ENCODE measurements at places on chromosomes 16 and 17.

GRCh38 chr17:7476494-7476893, 2.9 kb downstream of the ZBTB4 start:
- no peak for DNase-seq

DNA sequence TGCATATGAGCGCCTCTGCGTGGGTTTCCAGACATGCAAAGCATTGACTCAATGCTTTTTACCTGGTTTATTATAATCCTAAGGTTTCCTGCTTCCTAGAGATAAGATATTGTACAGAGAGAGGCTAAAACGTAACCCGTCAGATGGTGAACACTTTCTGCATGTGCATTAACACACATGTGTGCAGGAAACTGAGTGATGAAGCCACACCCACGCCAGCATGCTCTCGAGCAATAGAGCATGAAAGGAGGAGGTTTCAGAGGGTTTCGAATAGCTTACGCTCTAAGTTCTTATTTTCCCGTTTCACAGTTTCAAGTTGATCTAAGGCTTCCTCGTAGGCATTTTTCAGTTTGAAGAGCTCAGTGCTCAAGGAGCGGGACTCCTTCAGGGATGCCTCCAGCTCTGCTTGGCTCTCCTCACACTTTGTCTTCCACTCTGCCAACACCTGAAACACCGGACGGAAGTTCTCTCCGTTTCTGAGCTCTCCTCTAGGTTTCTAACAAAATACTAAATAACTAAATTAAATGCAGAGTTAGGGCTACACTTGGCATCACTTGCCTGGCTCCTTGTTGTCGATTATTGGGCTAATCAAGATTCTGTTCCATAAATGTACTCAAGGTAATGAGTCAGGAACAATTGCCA, 23.2 kb downstream of the MYH3 start:
- DNase-seq: no peak

DNA sequence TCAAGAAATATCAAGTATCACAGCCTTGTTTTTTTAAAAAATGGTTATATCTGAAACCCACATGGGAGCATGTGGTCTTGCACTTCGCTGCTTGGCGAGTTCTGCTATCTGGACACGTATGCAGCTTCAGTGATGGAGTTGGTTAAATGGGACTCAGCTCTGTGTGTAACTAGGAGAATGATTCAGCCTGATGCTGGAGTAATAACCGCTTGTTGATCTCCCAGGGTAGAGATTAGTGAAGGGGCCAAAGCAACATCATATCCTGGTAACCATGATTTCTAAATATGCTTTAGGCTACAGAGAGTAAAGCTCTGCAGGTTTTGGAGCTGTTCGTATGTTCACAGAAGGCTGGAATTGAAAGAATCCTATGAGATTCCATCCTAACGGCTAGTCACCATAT, 63.2 kb downstream of the IQCK start:
- no peak for DNase-seq

DNA sequence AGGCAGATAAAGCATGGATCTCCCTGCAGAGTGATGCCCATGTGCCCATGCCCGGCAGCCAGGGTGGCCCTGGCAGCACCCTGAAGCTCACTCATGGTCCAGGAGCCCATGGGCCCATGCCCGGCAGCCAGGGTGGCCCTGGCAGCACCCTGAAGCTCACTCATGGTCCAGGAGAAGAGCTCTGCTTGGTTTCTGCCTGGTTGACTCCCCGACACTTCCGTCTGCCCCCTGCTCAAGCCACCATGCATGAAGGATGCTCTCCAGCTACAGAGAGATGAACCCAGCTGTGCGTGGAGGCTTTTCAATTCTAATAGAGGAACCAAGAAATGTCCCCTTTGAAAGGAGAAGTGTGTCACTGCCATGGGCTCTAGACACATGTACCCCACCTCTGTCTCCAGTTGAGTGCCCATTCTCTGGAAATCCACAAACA, 8.7 kb downstream of the CCL17 start:
- no peak for DNase-seq

DNA sequence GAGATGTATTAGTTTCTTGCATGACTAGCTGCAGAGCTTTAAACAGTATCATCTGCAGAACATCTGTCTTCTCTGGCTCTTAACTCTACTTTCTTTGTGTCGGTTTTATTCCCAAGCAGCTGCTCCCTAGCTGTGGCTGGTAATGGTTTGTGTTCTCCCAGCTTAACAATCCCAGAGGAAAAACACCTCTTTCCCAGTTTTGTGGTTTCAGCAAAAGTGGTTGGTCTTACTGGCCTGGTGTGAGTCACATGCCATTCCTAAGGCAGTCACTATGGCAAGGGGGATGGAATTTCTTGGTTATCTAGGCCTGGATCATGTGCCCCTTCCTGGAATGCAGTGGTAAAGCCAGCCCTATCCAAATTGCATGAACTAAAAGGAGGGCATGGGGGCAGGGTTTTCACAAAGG, 27.5 kb downstream of the OMG start:
- peak; percentile 97 for DNase-seq

GRCh38 chr17:76121932-76122430, 18.4 kb upstream of the EXOC7 start:
- no peak for DNase-seq
